ENCODE measurements at places on chromosomes 4 and X.

- DNase-seq: no peak
Observed at GRCh38 chr4:20616848-20617247, 83.4 kb upstream of the PACRGL start.

- no peak for DNase-seq
Observed at GRCh38 chr4:76607266-76607799, 172.3 kb downstream of the SHROOM3 start.

DNA sequence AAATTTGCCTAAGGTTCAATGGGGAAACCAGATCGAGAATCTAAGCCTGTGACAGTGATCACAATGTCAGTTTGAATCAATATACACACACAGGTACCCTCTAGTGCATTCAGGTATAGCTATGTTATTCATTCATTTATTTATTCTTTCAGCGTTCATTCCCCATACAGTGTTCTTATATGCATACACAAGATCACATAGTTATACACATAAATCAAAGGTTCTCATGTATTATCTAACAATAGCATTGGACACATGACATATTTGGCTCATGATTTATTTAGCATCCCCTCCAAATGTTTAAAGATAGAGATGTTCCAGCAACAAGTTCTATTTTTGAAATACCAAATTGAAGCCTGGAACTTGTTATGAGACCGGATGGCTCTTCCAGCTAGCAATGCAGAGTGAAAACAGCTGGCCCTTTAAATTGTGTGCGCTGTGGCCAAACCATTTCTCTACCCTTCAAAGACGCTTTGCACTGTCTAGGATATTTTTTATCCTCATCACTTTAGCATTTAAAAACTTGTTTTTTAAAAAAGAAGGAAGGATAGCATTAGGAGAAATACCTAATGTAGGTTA is 131.0 kb downstream of the ATXN3L start:
- DNase-seq: no peak

GRCh38 chr4:109234596-109234995 is 67.9 kb downstream of the COL25A1 start:
- DNase-seq: no peak

- DNase-seq: no peak
Observed at GRCh38 chr4:180635281-180635680, 1607.9 kb upstream of the TENM3 start.

DNA sequence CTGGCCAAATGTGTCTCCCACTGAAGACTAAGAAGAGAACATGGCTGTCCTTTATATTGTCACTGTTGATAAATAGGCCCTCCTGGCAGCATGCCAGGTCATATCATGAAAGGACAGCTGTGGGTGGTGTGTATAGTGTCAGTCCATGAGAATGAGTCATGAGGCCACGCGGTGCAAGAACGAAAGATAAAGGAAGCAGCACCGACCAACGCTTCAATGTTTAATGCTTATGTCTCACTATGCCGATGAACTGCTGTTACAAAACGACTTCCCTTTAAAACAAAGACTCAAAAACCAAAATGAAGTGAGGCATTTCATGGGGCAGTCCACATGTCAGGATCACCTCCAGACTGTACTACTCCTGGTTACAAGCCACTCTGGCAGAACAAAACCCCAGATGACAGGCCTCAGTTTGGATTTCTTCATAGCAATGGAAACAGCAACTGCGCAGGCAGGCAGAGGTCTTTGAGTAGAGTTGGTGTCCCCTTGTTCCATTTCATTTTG is 5.2 kb upstream of the TCEANC start:
- no peak for DNase-seq

GRCh38 chr4:139189972-139190371 is 13.0 kb upstream of the ELF2 start:
- DNase-seq: no peak

DNA sequence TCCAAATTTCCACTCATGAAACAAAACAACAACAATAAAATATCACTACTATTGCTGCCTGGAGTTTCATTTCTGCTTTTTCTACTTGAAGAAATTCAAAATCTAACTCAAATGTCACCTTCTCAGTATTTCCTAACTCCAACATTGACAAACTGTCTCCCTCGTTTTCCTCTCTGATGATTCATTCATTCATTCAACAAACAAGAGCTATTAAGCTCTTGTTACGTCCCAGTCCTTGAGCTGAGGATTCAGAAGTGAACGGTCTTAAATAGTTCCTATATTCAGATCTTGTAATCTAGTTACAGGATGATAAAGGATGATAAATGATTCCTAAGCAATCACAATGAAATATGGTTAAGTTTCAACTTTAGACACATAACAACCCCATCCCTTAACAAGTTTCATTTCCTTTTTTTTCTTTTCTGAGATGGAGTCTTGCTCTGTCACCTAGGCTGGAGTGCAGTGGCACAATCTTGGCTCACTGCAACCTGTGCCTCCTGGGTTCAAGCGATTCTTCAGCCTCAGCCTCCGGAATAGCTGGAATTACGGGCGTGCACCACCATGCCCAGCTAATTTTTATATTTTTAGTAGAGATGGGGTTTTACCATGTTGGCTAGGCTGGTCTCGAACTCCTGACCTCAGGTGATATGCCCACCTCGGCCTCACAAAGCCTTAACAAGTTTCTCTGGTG is 1.7 kb downstream of the SLC9B2 start:
- DNase-seq: no peak

DNA sequence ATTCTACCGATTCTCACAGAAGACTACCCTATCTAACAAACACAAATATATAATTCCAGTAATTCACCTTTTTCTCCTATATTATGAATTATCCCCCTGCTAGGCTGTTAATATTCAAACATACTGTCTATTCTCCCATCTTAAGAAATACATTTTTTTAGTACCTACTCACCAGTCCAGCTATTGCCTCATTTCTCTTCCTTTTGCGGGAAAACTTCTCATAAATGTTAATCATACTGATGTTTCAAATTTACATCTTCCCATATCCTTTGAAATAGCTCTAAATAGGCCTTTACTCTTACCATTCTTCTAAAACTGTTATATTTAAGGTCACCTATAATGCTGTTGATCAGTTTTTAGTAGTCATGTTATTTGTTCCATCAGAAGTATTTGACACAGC is 759.1 kb upstream of the SLIT2 start:
- no peak for DNase-seq

DNA sequence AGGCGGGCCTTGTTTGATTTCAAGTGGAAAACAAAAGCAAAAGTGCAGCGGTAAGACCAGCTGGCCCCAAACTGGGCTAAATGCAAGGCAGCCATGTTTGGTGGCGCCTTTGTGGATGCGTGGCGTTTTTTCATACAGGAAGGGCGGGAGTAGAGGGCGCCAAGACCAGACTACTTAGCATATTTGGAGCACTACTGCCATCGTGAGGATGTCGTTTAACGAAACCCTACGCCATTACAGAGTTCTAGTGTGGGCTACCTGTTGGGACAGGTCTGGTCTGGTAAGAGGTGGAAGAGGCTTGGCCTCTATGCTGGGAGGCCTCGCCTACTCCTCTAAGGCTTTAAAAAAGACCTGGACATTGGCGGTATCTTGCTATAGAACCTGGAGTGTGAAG is 230.7 kb upstream of the STK26 start:
- DNase-seq: peak; percentile 61

DNA sequence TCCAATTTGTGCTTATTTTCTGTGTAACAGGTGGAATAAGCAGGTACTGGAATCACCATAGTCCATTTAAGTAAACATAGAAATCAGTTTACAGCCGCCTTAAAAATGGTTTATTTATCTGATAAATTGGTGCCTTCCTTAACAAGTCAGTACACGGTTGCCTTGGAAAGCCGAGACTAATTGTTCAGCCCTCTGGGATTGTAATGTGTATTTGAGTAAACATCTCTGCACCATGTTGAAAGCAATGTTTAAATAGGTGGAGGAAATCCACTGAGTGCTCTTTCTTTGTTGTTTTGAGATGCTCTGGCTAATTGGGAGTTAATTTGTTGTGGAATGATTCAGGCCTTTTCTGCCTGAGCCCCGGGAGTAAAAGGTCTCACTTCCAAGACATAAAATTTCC is 45.7 kb upstream of the ADRA2C start:
- DNase-seq: no peak

- DNase-seq: no peak
Observed at GRCh38 chrX:19776753-19777152, 110.6 kb downstream of the SH3KBP1 start.

DNA sequence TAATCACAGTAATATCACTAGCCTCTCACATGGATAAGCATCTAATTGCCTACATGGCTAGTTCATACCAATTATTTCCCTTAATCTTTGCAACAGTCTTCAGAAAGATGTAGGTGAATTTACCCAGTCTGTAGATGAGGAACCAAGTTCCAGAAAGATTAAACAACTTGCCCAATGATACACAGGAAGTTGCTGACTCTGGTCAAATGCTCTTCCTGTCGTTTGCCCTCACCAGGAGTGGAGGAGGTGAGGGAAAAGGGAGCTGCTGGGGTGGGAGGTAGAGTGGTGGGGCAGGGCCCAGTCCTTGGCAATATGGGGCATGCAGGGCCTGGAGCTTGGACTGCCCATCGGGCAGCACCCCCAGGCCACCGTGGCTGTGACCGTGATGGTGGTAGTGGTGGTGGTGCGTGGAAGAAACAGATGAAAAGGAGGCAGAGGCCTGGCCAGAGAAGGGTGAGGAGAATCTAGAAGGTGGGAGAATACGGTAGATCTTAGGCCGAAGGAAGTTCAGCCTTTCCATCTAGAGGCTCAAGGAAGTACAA is 2.3 kb upstream of the KDM5C start:
- no peak for DNase-seq

DNA sequence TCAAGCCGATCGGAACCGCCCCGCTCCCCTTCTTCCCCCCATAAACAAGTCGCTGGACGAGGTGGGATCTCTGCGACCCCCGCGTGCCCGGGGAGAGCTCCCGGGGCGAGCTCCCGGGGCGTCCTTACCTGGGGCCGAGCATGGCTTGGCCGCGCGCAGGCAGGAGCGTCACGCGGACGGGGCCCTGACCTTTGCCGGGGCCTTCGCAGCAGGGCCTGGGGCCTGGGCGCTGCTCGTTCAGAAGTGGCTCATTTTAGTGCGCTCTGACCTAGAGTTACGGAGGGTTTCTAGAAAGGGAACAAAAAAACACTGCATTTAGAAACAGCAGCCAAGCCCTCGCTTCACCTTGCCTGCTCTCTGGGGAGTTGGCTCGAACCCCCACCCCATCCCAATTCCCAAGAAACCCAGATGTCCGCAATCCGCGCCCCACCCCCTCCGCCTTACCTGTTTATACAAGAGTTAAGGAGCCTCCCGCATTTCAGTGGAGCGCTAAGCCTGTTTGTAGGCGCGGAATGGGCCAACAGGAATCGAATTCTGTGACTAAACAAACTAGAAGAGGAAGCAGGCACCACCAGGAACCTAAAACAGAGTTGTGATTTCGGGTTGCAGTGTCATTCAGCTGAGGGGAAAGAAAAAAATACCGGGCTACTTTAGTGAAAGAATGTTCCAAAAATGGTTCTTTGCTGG is 814 bp upstream of the RBM47 start:
- peak; percentile 8 for DNase-seq

DNA sequence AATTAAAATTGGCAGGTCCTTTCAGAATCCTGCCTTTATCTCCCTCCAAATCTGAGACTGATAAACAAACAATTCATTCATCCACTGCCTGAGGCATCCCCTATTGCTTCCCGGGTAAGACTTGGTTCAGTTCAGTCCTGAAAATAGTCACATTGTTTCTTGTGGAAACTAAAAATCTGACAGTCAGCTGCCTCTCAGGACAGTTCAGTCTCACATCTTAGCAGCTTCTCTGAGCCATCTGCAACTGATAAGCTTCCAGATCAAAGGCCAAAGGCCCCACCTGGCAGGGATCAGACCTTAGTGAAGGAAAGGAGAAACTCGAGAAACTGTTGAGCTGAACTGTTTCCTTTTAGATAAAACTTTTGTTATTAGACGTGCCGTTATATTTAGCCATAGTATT is 264.5 kb downstream of the IL15 start:
- no peak for DNase-seq

GRCh38 chr4:28373191-28373590 is 1512.5 kb downstream of the STIM2 start:
- no peak for DNase-seq

- DNase-seq: no peak
Observed at GRCh38 chr4:160772668-160773067, 1391.1 kb downstream of the FSTL5 start.

GRCh38 chr4:16779028-16779675 is 119.3 kb downstream of the LDB2 start:
- DNase-seq: no peak

GRCh38 chr4:82201805-82202641 is 171.8 kb downstream of the HNRNPD start:
- no peak for DNase-seq

- no peak for DNase-seq
Observed at GRCh38 chr4:185576962-185577950, 41.9 kb upstream of the PDLIM3 start.

Measured in dorsolateral prefrontal cortex (tissue), 122 donors.